ENCODE measurements at places on chromosomes 13 and 19. TPM values are rescaled to one million over a fixed set of nuclear protein-coding genes. Genes with fewer than 3 reads are reported as not detected.

DNA sequence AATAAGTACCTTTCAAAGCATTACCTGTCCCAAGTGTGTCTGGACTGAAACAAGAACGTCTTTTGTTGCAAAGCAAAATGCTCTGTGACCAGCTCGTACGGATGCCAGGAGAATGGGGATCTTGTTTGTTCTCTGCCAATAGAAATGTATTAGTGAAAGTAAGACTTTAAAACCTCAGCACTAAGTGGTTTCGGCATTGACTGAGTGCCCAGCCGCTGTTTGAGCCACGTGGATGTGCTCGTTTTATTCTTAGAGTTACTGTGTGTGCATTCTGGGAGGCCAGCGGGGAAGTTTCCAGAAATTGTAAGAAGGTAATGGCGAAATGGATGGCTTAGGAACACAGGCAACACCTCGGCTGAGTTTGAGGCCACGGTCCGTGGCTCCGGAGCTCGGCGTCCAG is 117.1 kb upstream of the USP29 start:
- no peak for DNase-seq

DNA sequence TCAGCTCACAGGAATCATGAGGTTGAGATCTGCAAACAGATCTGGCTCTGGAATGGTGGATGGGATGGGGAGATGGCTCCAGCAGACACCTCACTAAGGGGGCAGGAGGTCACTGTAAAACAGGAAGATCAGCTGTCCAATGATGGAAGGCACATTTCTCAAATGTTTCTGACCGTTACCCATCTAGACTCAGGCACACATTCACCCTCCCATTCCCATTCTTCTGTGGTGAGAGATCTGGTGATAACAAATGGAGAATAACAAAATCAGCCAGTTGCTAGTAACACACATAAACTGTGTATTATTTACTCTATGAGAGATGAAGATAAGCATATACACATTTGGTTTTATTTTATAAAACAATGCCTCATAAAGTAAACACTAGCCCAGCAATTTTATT is 235.9 kb downstream of the TSHZ3 start:
- no peak for DNase-seq

Gene PGLYRP1
- polyA plus RNA-seq, result 0.18 TPM

DNA sequence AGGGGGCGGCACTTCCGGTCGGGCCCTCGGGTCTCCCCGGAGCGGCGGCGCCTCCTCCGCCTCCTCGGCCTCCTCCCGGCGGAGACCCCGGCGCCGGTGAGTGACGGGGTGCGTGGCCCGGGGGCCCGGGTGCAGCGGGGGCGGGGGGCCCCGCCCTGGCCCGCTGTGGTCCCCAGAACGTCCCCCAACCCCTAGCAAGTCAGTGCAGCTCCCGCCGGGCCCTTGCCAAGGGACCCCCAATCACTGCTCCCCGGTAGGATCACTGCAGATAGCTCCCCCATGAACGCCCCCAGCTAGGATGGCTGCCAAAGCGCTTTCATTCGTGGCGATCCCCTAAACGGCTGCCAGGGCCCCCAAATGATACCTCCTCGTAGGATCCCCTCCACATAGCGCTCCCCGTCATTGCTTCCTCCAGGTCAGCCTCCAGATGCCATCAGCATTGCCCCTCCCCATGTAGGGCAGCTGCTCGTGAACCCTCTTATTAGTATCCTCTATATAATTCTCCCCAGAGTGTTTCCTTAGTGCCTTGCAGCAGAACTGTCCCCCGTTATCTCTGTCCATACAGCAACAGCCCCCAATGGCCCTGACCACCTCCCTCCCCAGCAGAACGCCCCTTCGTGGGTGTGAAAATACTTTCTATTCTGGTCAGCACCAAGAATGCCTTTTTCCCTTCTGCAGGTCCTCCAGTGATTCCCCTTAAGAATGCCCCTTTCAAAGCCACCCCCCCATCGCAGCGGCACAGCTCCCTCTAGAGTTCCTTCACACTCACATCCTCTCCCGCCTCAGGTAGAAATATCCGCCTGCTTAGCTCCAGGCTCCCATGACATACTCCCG is at the start of gene ZNF865:
ZNF865 (plus strand) TSS at position 11 of the 834 bp plus-strand sequence. CDS start 7,972 bp downstream, outside the sequence.
- peak; percentile 62 for DNase-seq

GRCh38 chr19:17553256-17553655 is 2.2 kb upstream of the COLGALT1 start:
- DNase-seq, result no peak

DNA sequence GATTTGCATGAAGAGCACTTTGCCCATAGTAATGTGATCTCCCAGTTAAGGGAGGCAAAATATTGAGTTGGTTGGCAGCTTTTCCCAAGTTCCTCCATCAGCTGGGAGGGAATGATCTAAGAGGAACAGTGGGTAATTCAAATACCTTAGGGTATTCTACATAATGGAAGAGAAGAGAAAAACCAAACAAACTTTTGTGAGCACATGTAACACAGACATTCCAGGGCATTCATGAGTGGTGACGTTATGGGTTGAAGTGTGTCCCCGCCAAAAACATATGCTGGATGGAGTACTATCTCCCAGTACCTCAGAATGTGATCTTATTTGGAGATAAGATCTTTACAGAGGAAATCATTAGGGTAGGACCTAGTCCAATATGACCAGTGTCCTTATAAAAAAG is 220.1 kb downstream of the FOXO1 start:
- DNase-seq, result no peak

DNA sequence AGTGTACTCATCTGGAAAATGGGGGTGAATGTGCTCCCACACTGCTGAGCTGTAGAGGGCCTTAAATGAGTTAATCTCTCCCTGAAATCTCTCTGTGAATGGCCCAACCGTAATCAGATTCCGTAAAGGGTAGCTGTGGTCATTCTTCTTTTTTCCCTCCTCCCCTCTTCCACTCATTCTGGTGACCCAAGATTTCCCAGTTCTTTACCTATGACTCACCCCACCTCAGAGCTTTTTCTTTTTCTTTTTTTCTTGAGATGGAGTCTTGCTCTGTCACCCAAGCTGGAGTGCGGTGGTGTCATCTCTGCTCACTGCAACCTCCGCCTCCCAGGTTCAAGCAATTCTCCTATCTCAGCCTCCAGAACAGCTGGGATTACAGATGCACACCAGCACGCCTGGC is 33.3 kb upstream of the MUC16 start:
- DNase-seq, result no peak

DNA sequence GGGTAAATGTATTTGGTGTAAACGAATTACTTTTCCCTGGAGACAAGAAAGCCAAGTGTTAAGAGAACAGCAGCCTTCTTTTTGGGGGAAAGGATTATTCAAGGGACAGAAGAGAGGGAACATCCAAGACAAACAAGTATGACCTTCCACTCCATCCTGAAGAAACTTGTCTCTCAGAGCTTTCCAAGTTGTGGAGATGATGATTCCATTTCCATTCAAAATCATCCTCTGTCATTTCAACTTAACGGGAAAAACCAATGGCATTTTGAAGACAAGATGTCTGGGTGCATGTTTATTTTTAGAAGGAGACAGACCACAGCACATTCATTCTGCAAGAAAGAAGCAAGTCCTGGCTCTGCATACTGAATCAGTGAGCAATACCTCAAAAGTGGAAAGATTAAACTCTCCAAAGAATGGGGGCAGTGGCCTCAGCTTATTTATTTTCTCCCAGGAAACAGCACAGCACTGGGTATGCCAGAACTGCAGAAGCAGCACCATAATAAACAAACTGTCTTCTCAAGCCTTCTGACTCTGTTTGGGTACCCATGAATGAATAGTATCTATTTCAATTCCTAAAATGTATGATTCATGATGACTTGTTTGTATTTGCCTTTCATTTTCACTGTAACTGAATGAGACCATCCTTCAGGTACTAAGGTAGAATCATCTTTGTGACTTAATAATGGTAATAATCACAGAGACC is 541.0 kb downstream of the RFC3 start:
- DNase-seq, result no peak

- DNase-seq, result no peak
Measured at GRCh38 chr13:38385153-38385891, 35.7 kb downstream of the UFM1 start.

Gene STXBP2
- polyA plus RNA-seq, result 25.3 TPM

- DNase-seq, result no peak
Measured at GRCh38 chr19:14021474-14021873, 6.5 kb upstream of the RLN3 start.
